RPMI8226 (cell line): ENCODE measurements at places on chromosomes 12 and 14.

DNA sequence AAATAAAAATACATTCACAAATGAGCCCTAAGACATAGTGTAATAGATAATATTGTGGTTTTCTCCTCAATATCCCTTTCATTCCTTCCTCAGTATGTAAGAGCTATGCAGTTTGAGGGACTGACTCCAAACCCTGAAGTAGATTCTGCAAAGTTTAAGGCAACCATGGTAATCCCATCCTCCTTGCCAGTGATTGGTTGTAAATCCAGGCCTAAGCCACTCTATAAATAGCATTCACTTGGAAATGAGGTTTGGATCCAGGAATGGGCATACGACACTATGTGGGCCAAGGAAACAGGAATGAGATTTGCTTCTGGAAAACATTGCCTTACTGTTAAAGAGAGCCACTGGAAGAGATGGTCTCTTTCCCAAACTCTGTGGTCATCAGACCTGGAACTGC is 468.7 kb upstream of the SOX5 start:
- DNase-seq, result no peak

GRCh38 chr14:62468946-62469345 is 576.3 kb downstream of the KCNH5 start:
- DNase-seq, result no peak

DNA sequence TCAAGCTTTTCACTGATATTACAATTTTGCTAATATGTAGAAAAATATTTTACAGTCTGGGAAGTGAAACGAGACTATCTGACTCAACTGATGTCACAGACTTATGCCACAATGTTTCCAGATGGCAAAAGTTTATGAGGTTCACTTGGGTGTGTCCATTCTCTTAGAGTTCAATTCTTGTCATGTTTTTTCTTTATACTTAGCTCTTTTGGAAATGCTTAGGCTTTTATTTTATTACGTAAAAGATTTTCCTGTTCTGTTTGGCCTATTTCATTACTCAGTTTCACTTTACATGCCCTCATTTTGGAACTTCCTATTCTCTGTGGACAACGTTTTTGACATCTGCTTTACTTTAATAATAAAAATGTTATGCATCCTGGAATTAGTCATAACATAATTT is 2.1 kb upstream of the PDZRN4 start:
- DNase-seq, result no peak

GRCh38 chr12:67517181-67517887 is 131.2 kb upstream of the DYRK2 start:
- DNase-seq, result no peak

DNA sequence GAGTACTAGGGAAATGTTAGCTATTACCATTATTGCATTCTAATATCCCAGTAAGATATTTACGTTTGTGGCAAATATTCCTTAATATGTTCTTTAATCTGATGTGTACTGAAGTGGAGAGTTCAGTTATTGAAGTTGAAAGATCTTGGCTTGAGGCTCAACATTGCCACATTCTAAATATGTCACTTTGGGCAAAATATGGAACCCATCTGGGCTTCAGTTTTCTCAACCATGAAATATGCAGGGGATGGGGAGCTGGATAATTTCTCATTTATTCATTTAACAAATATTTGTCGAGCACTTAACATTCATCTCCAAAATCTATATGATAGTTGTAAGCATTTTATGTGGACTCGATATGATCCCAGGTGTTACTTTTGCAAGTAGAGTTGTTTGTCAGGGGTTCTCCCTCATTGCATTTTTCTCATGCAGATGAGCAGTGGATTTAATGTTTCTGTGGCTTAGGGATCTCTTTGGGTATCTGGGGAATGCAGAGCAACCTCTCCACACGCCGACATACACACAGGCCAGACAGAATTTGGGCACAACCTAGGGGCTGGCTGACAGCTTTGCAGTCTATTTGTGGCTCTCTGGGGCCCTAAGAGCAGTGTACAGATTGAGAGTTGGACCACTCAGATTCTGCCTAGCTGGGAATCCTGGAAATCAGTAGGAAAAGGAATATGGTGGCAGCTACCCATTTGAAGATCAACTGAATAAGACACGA is 26.6 kb upstream of the APPL2 start:
- no peak for DNase-seq

- no peak for DNase-seq
Observed at GRCh38 chr12:112973818-112974231, 4.5 kb upstream of the OAS2 start.

DNA sequence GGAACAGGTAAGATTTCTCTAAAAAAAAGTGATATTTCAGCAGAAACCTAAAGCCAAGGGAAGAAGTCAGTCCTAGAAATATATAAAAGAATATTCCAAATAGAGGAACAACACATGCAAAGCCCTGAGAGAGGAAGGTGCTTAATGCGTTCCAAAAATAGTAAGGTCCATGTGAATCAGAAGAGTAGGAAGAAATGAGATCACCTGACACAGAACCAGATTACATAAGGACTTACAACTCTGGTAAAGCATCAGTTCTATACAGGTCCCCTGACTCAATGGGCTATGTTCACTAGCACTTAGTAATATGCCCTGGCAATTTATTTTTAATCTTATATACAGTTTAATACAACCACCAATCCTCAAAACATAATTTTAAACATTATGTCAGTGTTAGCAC is 30.0 kb downstream of the SENP1 start:
- no peak for DNase-seq

DNA sequence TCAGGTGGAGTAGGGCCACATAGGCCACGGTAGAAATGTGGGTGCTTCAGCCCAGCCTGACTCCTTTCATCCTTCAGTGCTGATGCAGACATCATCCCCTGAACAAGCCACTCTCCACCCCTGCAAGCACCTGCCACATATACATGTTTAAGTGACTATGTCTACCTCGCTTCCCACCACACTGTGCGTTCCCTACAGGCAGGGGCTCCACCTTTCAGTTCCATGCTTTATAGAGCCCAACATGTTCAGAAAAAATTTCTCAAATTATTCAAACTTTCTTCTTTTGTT is 11.6 kb downstream of the SLC7A7 start:
- DNase-seq, result no peak

GRCh38 chr12:54571193-54572188 is 17.0 kb downstream of the PPP1R1A start:
- no peak for DNase-seq

DNA sequence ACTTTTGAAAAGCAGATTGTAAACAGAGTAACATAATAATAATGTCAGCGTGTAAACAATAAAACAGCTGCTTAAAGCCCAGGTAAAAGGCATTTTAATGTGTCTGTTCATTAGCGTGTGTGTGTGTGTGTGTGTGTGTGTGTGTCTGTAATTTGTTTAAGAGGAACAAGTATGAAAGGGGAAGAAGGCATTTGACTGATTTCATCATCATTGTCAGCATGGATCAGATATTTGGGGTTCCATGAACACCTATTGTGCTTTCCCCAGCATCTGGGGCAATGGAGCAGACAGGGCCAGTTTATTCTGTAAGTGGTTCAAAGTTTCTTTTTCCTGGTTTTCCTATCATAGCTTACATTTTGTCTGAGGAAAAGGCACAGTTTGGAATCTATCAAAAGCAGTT is 28.9 kb downstream of the SLC25A21 start:
- no peak for DNase-seq

DNA sequence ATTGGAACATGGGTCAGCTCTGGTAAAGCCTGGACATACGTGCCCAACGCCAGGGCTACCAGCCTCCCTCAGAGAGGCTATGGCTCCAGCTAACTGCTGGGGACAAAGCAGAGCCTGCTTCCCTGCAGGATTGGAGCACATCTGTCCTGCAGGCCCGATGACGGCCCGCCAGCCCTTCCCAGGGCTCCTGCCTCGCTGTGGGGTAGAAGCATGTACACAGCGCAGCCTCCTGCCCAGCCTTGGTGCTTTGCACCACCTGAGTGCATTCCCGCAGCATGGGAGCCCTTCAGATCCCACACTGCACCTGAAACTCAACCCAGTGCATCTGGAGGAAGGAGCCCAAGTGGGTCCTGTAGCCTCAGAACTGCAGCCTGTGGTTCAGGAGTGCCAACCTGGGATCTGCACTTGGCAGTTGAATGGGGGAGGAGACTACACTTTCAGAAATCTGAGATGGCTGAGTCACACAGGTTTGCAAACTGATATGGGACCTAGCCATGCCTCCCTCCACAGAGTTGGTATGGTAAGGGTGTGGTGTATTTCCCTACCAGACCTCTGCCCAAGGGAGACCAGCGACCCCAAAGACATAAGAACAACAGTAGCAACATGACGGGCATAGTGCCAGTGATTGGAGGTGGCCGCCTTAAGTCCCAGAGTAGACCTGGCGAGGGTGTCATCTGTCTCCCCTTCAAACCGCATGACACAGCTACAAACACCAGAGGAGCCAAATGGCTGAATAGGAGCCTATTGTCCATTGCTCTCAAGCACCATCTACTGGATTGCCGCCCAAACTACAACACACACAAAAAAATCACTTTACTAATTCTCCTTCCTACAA is 273.9 kb upstream of the MIS18BP1 start:
- DNase-seq, result peak; percentile 29

- DNase-seq, result no peak
Observed at GRCh38 chr12:93261505-93262094, 116.1 kb upstream of the NUDT4 start.

DNA sequence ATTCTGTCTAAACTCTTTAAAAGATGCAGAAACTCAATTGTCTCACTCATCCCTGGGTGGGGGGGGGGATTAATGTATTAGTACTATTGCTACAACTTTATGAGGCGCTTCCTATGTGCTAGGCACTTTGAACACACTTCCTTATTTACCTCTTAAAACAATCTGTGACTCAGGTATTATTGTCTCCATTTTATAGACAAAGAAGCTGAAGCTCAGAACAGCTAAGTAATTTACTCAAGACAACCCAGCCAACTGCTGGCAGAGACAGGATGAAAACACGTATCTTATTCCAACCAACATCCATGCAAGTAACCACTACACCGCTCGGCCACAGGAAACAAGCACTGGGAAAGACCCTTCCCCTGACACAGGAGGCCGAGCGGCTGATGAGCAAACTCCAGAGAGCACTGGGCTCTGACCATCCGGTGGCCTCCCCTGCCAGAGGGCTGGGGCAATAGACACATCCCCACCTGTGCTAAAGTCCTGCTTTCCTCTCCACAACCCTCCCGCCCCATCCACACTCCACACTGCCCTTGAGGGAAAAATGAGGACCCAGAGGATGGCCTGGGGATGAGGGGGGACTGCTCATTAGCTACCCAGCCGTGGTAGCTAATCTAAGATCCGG is 244.2 kb downstream of the DPF3 start:
- DNase-seq, result no peak

GRCh38 chr12:41293011-41293410 is 104.9 kb downstream of the PDZRN4 start:
- no peak for DNase-seq

- no peak for DNase-seq
Observed at GRCh38 chr14:46582826-46583225, 68.8 kb downstream of the RPL10L start.

DNA sequence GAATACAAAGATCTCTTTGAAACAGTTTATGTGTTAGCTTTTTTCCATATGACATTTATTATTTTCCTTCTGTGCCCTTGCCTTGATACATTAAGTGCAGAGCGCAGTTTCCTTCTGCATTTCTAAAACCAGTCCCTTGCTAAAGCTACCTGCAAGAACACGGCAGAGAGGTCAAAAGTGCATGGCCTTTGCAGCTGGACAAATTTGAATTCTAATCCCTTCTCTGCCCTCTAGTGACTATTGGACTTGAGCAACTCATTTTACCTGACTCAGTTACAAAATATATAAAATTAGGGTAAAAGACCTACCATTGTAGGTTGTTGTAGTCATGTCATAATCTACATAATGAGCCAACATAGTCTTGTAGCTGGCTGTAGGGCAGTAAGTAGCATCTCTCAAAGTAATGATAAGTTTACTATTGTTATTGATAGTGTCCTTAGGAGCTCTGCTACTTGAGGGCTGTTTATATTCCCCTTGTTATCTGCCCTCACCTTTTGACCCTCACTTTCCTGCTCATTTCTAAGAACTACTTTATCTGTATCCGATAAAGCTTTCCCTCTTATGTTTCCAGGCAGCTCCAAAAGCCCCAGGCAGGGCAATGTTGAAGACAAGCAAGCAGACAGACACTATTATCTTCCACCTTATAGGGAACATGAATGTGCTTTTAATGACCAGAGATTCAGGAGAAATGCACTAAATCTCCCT is 120.0 kb upstream of the PDZRN4 start:
- DNase-seq, result peak; percentile 34

- no peak for DNase-seq
Observed at GRCh38 chr12:68581926-68582325, 28.8 kb upstream of the RAP1B start.

DNA sequence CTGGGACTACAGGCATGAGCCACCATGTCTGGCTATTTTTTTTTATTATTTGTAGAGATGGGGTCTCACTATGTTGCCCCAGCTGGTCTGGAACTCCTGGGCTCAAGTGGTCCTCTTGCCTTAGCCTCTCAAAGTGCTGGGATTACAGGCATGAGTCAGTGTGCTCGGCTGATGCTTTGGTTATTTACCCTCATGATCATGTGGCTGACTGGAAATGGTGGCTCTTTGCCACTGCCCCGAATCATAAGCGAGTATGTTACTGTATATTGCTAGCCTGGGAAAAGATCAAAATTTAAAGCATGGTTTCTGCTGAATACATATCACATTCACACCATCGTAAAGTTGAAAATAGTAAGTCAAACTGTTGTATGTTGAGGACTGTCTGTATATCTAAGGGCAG is 101.1 kb downstream of the RGS6 start:
- DNase-seq, result no peak

- peak; percentile 79 for DNase-seq
Observed at GRCh38 chr12:1533205-1533601, 61.2 kb downstream of the FBXL14 start.

GRCh38 chr12:55737581-55738122 is 5.3 kb upstream of the GDF11 start:
- DNase-seq, result peak; percentile 26
